Mesenteric fat pad (tissue), 1 donor: ENCODE measurements at places on chromosomes 16 and 17. TPM values are rescaled to one million over a fixed set of nuclear protein-coding genes. Genes with fewer than 3 reads are reported as not detected.

- no peak for DNase-seq
These were observed 41.7 kb downstream of the DNAH17 start for GRCh38 chr17:78535273-78536197.

DNA sequence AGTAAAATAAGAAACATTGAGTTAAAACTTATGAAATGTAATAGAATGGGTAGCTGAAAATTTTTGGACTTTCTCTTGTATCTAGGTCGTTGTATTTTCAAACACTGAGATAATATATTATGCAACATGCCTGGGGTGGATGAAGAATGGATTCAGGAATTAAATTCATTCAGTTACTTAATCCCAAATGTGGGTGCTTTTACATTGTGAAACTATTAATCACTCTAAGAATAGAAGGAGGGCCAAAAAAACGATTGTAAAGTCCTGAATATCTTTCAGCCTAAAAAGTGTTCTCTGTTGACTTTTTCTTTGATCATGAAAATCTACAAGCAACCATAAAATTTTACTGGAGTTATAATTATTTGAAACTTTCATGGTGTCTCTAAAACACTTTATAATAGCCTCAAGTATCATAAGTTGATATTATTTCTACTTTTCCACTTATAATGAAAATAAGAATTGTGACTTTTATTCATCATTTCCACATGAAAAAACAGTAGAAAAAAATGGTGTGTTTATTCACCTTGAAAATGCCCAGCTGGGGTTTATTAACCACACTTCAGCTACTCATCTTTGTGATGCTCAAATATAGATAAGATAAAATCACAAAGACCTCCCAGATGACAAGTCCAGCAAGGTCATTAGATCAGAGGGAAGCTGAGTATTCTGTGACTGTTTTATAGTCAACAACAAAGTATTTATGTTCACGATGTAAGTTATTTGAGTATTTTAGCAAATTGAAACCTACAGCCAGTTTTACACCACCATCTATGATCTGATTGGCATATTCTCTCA is 619.9 kb upstream of the SOX9 start:
- no peak for DNase-seq

- DNase-seq = no peak
These were observed 128.4 kb downstream of the ANKRD11 start for GRCh38 chr16:89361751-89362539.

GRCh38 chr17:79844869-79845600 is 5.8 kb upstream of the CBX4 start:
- no peak for DNase-seq

Gene MLLT6
- total RNA-seq = 77.0 TPM

Gene HSF5
- 0.06 TPM for total RNA-seq

Gene CD300H
- total RNA-seq = not detected
